ENCODE measurements at places on chromosomes 5 and 9.

DNA sequence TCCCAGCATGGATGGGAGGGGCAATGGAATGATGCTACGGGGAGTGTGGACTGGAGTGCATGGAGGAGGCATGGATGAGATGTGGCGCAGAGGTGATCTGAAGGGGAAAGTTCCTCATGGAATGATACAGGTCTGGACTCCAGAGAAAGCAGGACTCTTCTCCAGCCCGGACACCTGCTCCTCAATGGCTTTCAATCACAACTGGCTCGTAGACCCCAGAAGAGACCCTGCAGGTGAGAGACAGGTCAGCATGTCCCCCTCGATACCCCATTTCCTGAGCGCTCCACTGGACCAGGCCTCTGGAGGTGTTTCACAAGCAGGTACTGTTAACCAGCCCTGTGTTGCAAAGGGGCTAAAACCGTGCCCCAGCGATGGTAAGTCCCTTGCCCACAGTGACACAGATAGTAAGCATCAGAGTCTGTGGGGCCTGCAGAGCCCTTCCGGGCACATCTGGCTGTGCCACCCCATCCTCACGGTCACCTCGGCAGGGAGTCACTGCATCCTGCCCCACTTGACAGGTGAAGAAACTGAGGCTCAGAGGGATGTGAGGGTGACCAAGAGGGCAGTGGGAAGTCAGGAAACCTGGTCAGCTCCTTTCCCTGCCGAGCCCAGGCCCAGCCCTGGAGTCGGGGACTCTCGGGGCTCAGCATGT is 5.5 kb upstream of the DPM2 start:
- no peak overlapping the region for H3K4me3 ChIP-seq
- peak overlapping the region; percentile 2 for H3K27ac ChIP-seq
- H3K36me3 ChIP-seq = peaks cover 84% of the 10 kb centered on the region

DNA sequence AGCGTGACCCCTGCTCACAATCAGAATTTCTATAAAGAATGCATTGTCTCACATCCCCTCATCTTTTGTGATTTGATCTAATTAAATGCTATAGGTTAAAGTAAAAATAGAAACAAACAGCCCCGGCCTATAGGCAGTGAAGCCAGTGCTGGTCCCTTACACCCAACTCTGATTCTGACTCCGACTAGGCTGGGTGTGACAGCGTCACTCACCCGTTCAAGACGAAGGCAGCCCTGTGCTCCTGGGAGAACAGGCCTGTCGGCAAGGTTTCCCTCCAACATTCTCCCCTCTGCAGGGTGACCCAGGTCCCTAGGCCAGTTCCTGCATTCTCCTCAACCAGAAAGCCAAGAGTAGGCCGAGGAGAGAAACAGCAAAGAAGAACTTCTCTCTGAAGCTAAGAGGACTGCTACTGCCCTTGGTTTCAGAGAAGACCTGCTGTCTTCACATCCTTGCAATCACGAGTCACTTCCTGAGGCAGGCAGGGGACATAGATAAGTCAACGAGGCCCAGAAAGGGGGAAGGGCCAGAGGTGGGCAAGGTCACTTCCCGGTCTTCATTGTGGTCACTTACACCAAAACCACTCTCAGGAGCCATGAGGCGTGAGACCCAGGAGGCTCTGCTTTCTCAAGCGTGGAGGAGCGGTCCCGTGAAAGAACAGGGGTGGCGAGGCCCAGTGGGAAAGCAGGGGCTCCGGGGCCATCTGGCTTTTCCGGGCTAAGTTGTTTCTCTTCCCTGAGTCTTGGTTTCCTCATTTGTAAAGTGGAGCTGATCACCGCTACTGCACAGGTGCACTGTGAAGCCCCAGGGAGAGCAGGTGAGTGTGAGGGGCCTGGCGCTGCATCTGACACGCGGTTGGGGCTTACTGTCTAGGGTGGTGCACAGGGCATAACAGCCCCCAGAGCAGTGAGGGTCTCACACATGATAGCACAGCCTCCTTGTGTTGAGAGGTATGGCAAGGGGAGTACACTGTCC is 200.8 kb downstream of the CRB2 start:
- no peak overlapping the region for H3K4me3 ChIP-seq
- H3K27ac ChIP-seq = no peak overlapping the region
- peaks cover 10% of the 10 kb centered on the region for H3K36me3 ChIP-seq
- H3K4me1 ChIP-seq = no peaks in the 10 kb centered on the region
- H3K27me3 ChIP-seq = no peaks in the 10 kb centered on the region

DNA sequence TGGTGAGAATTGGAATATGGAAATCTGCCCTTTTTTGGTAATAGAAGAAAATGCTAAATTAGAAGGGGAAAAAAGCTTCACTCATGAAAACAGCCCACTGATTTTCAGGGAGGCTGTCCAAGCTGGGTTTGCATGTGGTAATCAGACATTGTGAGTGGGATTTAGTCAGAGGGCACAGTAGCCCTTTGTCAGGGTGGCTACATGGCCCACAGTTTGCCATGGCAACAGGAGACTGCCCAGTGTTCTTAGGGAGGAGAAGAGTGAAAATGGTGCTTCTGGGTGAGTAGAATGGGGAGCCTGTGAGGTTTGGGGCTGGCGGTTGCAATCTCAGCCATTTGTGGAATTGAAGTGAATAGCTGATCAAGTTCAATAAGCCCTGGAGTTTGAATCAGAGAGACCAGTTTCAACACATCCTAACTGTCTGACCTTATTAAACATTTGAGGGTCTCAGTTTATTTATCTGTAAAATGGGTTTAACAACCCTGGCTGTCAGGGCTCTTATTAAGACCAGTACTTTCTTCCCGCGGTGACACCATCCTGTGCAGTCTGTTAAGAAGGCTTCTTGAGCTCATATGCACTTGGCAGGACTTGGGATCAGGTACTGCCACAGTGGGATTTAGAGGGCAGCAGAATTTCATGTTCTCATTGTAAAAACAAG is 107.6 kb upstream of the TNC start:
- H3K4me1 ChIP-seq = no peaks in the 10 kb centered on the region
- no peak overlapping the region for H3K4me3 ChIP-seq
- H3K27me3 ChIP-seq = no peaks in the 10 kb centered on the region
- H3K36me3 ChIP-seq = no peaks in the 10 kb centered on the region

DNA sequence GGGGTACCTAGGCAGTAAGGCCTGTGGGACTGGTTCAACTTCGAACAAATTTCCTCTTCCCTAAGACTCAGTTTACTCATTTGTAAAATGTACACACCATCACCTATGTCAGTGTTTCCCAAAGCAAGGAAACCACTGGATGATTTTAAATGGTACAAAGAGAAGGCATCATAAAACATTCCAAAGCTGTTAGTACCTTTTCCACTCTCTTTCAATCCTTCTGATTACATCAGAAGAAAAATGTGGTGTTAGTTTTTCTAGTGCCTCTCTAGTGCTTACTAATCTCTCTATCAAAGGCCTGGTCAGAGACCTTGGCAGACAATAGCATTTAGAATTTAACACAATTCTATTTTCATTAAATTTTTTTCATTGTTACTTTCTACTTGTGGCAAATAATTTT is 18.1 kb downstream of the NR6A1 start:
- no peak for DNase-seq
- H3K4me1 ChIP-seq = no peaks in the 10 kb centered on the region
- no peaks in the 10 kb centered on the region for H3K36me3 ChIP-seq
- no peaks in the 10 kb centered on the region for H3K27me3 ChIP-seq
- H3K4me3 ChIP-seq = no peak overlapping the region

GRCh38 chr9:73871636-73872035 is 625.5 kb upstream of the RORB start:
- H3K27ac ChIP-seq = no peak overlapping the region
- H3K27me3 ChIP-seq = no peaks in the 10 kb centered on the region
- H3K4me3 ChIP-seq = no peak overlapping the region
- H3K36me3 ChIP-seq = no peaks in the 10 kb centered on the region

DNA sequence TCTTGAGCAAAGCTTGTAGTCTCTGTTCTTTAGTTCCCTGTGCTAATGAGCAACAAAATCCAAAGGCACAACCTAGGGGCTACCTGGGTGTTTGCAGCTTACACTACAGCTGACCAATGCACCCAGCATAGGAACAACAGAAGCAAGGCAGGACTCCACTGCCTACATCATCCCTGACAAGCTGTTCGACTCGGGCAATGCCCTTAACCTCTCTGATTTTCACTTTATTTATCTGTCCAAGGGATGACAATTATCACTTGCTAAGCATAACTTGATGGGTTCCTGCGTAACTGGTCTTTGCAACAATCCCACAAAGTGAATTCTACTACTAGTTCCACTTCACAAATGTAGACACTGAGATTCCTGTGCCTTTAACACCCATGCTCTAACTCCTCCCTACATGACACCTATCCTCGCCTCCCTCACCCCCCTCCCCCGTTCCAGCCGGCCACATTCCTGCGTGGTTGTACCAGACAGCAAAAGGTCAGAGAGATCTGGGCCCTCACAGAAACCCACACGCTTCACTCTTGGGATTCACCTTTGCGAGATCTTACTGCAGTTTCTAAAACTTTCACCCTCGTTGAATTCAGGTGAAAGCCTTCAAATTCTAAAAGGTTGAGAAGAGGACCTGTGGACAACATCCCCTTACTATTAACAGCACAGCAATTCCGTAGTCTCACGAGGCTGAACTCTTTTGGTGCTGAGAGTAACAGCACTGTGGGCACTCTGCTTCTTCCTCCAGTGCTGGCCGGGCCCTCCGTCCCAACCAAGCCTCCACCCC is 995 bp downstream of the IPPK start:
- peaks cover 16% of the 10 kb centered on the region for H3K4me1 ChIP-seq
- H3K4me3 ChIP-seq = peak overlapping the region; percentile 92
- H3K27me3 ChIP-seq = no peaks in the 10 kb centered on the region
- H3K36me3 ChIP-seq = peaks cover 8% of the 10 kb centered on the region
- DNase-seq = no peak

GRCh38 chr9:121340676-121341392 is 29.2 kb downstream of the STOM start:
- H3K27ac ChIP-seq = no peak overlapping the region
- DNase-seq = no peak
- no peaks in the 10 kb centered on the region for H3K4me1 ChIP-seq
- no peak overlapping the region for H3K4me3 ChIP-seq
- H3K36me3 ChIP-seq = no peaks in the 10 kb centered on the region

DNA sequence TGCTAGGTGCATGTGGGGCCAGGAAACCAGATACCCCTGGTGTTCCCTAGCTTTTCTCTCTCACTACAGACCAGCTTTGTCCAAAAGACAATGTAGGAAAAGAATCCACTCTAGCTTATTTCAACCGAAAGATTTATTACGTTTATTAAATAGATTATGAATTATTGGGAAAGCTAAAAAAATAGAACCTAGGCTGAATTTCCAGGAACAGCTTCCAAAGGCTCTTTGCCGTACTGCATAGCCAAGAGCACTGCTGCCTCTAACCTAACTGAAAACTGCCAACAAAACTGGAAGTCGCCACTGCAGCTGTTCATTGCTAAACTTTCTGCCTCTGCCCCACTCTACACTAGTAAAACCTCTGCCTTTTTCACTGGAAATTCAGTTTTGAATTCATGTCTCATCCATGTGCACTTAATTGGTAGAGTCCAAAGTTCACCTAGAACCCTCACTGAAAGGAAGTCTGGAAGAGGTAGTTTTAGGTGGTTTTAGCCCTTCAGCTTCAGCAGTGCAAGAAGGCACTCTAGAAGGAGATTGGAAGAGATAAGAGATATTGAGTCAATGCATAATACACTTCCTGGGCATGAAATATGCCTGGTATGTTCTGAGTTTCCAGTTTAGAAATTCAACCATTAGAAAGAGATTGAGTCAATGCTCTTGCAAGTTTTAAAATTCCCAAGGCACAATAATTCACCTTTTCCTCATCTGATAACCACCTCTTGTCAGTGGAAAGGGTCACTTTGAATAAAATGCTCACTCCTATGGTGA is 927.9 kb downstream of the MAT2B start:
- no peak overlapping the region for H3K27ac ChIP-seq
- no peaks in the 10 kb centered on the region for H3K27me3 ChIP-seq
- H3K4me3 ChIP-seq = no peak overlapping the region
- DNase-seq = no peak
- H3K36me3 ChIP-seq = no peaks in the 10 kb centered on the region

DNA sequence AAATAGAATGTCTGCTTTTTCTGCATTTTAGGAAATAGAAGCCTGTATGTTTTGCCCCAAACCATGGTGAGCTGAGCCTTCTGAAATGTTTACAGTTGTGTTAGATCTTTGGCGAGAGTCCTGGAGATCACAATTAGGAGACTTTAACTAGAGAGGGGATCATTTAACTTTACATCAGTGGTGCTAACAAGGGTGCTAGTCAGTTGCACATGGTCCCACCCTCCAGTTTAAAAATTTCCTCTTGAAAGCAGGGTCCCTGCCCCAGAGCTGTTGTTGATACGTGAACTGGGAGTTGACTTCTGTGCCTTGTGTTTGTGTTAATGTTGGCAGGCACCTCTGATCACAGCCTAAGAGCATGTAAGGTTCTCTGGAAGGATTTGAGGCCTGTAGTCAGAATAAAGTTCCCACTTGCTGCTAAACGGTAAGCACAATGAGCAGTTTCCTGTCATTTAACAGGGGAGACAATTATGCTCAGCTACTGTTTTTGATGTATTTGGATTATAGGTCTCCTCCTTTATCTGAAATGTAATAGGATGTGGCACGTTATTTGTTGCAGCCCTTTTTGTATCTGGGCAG is 43.7 kb downstream of the RASGRF2 start:
- peaks cover 56% of the 10 kb centered on the region for H3K4me1 ChIP-seq
- peak overlapping the region; percentile 30 for H3K27ac ChIP-seq
- H3K4me3 ChIP-seq = no peak overlapping the region
- no peak for DNase-seq
- H3K27me3 ChIP-seq = no peaks in the 10 kb centered on the region
- no peaks in the 10 kb centered on the region for H3K36me3 ChIP-seq

- H3K27ac ChIP-seq = no peak overlapping the region
- no peaks in the 10 kb centered on the region for H3K36me3 ChIP-seq
- no peaks in the 10 kb centered on the region for H3K4me1 ChIP-seq
- DNase-seq = no peak
Observed at GRCh38 chr5:172505403-172505759, 51.1 kb upstream of the SH3PXD2B start.

GRCh38 chr5:35003018-35003957 is 44.5 kb downstream of the AGXT2 start:
- no peak overlapping the region for H3K27ac ChIP-seq
- no peak overlapping the region for H3K4me3 ChIP-seq
- H3K36me3 ChIP-seq = no peaks in the 10 kb centered on the region
- H3K27me3 ChIP-seq = no peaks in the 10 kb centered on the region
- no peak for DNase-seq
- no peaks in the 10 kb centered on the region for H3K4me1 ChIP-seq

DNA sequence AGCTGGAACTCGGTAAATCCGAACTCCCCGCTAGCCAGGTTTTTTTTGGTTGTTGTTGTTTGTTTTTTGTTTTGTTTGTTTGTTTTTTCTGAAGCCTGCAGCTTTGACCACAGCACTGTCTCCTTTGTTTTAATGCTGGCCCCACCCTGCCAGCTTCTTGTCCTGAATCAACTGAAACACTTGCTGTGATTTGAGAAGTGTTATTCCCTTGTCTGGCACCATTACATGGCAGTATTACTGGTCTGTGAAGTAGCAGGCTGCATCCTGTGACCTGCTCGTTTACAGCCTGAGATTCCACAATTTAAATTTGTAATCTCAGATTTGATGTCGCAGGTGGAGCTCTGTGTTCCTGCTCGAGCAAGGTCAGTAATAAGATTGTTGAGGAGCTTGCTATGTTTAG is 1.4 kb upstream of the SLC36A2 start:
- H3K27me3 ChIP-seq = peaks cover 23% of the 10 kb centered on the region
- H3K36me3 ChIP-seq = no peaks in the 10 kb centered on the region
- no peak for DNase-seq
- H3K4me1 ChIP-seq = no peaks in the 10 kb centered on the region
- no peak overlapping the region for H3K4me3 ChIP-seq

Measured in T-cell (primary cell).